ENCODE measurements at places on chromosomes 1 and 21.
A peak's percentile ranks its signal among the peaks of the same experiment; 100 is the strongest.

GRCh38 chr1:151475175-151475574 lies 15.9 kb upstream of the POGZ start:
- DNase-seq, result no peak

- peak; percentile 60 for DNase-seq
These were observed 1.9 kb downstream of the ANKRD34A start for GRCh38 chr1:145962157-145963102.

DNA sequence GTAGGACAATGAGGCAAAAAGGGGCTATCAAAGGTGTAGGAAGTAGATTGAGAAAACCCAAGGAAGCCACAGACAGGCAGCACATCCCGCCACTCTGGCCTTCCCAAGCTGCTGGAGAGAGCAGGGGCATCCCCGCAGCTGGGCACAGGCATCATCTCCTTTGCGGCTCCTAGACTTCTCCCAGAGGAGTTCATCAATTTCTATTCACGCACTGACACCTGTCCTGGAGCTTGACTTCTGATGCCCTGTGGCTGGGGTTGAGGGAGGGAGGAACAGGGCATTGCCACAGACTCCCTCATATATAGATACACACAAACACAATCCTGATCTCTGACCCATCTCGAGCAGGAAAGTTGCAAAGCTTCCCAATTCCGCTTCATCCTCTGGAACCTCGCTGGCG lies 1.9 kb upstream of the TFAP2E start:
- no peak for DNase-seq

DNA sequence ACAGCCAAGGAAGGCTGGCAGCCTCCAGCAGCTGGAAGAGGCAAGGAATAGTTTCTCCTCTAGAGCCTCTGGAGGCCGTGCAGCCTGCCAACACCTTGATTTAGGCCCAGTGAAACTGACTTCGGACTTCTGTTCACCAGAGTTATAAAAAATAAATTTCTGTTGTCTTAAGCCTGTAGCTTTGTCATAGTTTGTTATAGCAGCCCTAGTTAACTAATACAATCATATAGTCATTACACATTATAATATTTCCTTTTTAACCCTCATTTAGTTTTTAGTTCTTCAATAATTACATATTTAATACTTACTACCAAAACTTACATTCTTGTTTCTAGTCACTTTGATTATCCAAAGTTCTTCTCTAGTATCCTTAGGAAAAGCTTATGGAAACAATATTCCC lies 20.3 kb downstream of the NOS1AP start:
- DNase-seq, result no peak

GRCh38 chr21:38721958-38722357 lies 83.8 kb upstream of the ETS2 start:
- no peak for DNase-seq
